ENCODE measurements at places on chromosomes 2 and 18.

GRCh38 chr18:58241877-58242276 is 197.9 kb downstream of the NEDD4L start:
- no peak for DNase-seq

GRCh38 chr2:162282765-162283425 is 35.6 kb downstream of the IFIH1 start:
- no peak for DNase-seq

- no peak for DNase-seq
Observed at GRCh38 chr18:58069721-58070292, 25.8 kb downstream of the NEDD4L start.

DNA sequence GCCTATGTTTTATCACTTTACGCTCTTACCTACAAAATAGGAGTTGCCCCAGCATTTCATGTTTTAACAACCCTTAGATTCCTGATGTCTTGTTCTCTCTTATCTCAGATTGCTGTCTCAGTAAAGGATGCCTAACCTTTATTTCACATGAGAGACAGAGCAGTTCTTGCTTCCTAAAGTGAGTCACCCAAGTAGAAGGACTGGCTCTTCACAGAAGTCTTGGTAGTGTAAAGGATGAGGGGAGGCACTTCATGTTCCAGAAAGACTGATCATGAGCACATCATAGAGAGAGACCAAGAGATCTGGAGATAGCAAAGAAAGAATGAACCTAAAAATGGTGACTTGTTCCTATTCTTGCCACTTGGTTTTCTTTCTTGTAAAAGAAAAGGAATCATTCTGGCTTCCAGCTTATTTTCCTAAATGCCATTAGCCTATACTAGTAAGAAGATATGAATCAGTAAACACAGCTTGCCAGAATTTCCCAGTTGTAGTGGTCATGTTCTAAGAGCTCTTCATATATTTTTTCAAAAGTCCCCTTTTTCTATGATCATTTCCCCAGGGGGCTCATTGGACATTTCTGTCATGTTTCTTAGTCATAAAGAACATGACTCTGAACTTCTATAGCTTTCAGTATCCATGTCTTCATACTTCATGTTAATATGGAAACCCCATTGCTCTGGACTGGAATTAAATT is 54.9 kb downstream of the MAPRE2 start:
- DNase-seq, result no peak

- DNase-seq, result no peak
Observed at GRCh38 chr2:98753801-98754200, 22.9 kb upstream of the MGAT4A start.

DNA sequence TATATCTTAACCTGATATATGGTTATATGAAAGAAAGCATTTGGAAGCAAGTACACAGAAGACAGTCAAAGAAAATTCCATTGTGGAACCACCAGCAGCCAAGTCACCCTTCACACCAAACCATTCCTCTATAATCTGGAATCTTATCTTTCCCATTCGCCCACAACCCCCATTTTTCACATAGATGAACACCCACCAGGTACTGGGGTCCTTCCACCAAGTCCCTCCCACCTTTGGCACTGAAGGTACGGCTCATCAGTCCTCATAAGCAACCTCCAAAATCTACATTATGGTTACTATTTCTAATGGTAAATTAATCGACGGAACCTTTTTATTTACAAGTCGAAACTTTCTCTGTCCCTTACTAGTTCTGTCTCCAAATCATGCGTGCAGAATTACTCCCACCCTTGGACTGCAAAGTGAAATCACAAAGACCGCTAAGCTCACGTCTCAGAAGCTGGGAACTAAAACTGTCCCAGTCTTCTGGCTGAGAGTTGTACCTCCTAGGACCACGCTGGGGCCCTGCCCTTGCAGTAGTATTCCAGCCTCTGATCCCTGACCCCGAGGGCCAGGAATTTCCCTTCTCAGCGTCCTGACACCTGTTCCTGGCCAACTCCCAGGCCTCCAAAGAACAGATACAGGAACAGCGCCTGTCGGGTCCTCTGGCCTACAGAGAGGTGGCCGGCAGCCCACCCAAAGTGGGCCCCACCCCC is 702 bp downstream of the OLA1 start:
- peak; percentile 19 for DNase-seq

DNA sequence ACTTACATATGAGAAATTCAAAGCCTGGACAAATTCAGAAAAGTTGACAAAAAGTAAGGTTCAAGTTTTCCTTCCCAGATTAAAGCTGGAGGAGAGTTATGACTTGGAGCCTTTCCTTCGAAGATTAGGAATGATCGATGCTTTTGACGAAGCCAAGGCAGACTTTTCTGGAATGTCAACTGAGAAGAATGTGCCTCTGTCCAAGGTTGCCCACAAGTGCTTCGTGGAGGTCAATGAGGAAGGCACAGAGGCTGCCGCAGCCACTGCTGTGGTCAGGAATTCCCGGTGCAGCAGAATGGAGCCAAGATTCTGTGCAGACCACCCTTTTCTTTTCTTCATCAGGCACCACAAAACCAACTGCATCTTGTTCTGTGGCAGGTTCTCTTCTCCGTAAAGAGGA is 17.0 kb downstream of the SERPINB8 start:
- no peak for DNase-seq

GRCh38 chr2:219681694-219682300 is 54.4 kb downstream of the SLC4A3 start:
- no peak for DNase-seq

GRCh38 chr2:109545828-109546713 is 67.7 kb downstream of the SEPTIN10 start:
- DNase-seq, result peak; percentile 17

GRCh38 chr2:70212298-70212932 is 21.6 kb upstream of the C2orf42 start:
- no peak for DNase-seq

DNA sequence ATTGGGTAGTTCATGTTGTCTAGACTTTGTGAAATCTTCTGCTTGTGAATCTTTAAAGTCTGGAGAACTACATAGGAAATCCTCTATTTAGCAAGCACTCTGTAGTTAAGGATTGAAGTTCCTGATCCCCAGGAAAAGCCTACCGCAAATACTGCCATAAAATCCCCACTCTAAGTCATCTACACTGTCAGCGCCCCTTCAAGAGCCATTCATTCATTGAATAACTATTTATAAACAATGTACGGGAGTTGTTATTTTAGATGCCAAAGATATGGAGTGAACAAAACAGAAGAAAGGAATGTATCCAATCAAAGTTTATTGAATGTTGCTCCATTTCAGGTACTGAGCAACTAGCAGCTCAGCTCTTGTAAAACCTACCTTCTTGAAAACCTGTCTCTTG is 36.5 kb upstream of the SLC39A10 start:
- no peak for DNase-seq

- no peak for DNase-seq
Observed at GRCh38 chr2:101002562-101003277, 631 bp downstream of the RPL31 start.

GRCh38 chr18:58848685-58849084 is 16.0 kb upstream of the ZNF532 start:
- no peak for DNase-seq

- DNase-seq, result no peak
Observed at GRCh38 chr2:24917086-24917485, 3.0 kb downstream of the ADCY3 start.

DNA sequence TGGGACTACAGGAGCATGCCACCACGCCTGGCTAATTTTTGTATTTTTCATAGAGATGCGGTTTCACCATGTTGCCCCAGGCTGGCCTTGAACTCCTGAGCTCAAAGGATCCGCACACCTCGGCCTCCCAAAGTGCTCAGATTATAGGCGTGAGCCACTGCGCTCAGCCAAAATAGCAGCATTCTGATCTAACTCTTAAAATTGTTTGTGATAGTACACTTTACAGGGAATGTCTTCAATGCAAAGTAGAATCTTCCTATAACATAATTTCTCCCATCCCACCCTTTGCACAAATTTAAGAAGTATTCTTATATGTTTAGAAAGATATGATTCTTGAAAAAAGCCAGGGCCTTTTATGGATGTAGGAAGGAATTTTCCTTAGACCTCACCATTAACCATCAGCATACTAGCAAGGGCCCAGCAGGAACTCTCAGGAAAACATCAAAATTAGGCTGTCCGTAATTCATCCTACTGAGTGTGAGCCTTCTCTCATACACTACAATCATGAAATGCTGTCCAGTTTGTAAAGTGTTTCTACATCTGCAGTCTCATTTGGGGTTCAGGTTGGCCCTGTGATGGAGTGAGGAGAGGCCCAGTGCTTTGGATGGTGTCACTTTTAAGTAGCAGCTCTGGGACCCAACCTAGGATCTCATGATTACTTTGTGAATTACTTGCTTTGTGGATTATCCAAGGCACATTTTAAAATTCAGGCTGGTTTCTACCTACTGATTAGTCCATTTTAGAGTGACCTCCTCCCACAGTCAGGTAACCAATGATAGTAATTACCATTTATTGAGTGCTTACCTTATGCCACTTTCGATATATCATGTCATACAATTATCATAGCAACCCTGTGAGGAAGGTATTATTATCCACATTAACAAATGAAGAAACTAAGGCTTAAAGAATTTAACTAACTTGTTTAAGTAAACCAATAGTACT is 37.5 kb upstream of the DLX1 start:
- DNase-seq, result no peak

DNA sequence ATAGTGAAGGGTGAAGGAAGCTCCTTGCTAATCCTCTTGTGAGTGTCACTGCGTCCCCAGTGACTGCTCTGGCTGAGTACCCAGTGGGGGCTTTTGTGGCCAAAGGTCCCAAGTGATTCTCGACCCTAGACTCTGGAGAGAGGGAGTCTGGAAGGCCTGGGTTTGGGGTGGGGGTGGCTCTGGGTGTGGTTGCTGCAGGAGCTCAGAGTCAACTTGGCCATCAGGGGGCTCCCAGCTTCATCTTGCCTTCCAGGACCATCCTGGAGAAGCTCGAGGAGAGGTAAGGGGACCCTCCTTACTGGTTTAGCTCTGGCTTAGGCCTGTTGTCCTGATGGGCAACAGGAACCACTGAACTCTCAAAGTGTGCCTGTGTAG is 592 bp downstream of the PSD4 start:
- DNase-seq, result no peak

DNA sequence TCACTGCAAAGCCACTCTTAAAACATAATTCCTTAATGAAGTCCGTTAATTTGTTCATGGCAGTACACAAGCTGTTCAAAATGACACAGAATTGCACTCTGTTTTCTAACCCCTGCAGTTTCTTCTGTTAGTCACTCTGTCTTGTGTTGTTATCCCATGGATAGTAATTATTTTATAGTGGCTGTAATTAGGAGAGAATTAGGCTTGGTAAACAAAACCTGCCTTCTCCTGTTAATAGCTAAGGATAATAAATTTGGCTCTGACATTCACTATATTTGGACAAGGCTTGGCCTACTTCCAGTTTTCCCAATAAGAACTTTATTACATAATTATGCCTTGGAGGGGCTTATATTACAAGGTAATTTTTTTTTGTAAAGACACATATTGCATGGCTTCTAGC is 330.3 kb upstream of the FIGN start:
- no peak for DNase-seq

- DNase-seq, result no peak
Observed at GRCh38 chr2:175253871-175254270, 72.4 kb upstream of the ATP5MC3 start.

GRCh38 chr18:74395648-74396154 is 61.4 kb downstream of the DIPK1C start:
- no peak for DNase-seq

DNA sequence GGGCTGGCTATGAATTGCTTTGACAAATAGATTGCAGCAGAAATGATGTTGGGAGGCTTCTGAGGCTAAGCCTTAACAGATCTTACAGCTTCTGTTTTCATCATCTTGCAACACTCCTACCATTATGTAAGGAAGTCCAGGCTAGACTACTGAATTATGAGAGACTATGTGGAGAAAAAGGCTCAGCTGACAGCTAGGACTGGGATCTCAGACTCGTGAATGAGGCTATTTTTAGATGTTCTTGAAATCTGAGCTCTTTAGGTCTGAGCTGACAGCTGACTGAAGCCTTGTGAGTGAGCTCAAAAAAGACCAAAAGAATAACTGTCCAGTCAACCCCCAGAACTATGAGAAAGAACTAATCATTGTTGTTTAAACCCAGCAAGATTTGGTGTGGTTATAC is 70.3 kb downstream of the VWC2L start:
- DNase-seq, result no peak
